Fibroblast of lung (primary cell): ENCODE measurements at places on chromosomes 12 and 14.

DNA sequence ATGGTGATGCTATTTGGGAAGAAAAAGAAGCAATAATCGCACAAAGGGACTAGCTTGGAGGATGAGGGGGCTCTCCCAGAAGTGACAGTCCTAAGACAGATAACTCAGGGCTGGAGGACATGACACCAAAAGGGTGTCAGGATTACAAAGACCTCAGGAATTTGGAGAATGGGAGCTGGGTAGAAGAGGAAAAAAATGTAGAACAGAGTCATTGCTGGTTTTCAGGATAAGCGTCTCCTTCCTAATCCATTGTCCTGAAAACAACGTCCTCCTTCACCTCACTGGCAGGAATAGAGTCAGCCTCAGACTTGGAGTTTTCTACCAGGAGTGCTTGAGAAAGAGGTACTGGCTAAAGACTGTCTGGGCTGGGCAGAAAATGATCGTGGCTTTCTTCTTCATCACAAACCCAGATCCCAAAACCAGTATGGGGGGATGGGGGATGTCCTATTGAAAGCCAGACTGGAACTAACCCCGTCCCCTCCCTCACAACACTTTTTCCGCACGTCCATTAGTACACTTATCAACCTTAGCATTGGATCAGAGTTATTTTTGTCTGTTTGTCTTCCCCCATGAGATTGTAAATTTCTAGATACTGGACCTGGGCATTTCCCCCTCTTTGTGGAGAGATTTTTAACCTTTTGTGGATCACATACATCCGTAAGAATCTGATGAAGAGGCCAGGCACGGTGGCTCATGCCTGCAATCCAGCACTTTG is 14.3 kb downstream of the B4GALNT3 start:
- no peaks in the 10 kb centered on the region for H3K4me1 ChIP-seq

DNA sequence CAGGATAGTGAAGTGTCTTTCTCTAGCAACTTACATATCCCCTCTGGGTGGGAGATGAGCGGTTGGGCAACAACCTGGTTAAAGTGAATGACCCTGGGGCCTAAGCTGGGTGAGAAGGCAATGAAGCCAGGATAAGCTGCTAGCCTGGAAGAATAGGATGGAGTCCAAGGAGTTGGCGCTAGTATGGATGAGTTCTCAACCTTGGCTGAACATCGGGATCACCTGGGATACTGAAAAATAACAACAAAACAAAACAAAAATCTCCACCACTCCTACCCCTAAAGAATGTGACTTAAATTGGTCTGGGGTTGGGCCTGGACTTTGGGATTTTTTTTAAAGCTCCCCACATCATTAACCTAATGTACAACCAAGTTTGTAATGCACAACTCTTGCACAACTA is 4.8 kb upstream of the RPS6KA5 start:
- H3K4me3 ChIP-seq, result no peak overlapping the region
- H3K27ac ChIP-seq, result no peak overlapping the region
- no peak for DNase-seq
- peaks cover 3% of the 10 kb centered on the region for H3K4me1 ChIP-seq
- no peaks in the 10 kb centered on the region for H3K27me3 ChIP-seq

- H3K4me3 ChIP-seq, result no peak overlapping the region
- H3K27ac ChIP-seq, result no peak overlapping the region
- H3K4me1 ChIP-seq, result no peaks in the 10 kb centered on the region
- H3K27me3 ChIP-seq, result no peaks in the 10 kb centered on the region
- DNase-seq, result no peak
- peaks cover 9% of the 10 kb centered on the region for H3K36me3 ChIP-seq
Observed at GRCh38 chr14:96554315-96554910, 52.2 kb downstream of the PAPOLA start.

GRCh38 chr12:2246358-2246757 is 193.6 kb downstream of the CACNA1C start:
- peaks cover 47% of the 10 kb centered on the region for H3K4me1 ChIP-seq
- H3K27ac ChIP-seq, result no peak overlapping the region
- H3K4me3 ChIP-seq, result no peak overlapping the region
- no peaks in the 10 kb centered on the region for H3K36me3 ChIP-seq
- DNase-seq, result no peak

DNA sequence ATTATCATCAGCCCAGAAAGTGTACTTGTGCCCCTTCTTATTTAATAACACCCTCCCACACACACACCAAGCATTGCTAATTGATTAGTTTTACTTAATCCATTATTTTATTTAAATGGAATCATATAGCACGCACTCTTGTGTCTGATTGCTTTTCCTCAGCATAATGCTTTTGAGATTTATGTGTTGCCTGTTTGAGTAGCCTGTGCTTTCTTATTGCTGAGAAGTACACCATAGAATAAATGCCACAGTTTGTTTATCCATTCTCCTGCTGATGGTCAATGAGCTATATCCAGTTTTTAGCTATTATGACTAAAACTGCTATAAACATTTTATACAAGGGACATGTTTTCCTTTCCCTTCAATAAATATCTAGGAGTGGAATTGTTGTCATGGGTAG is 409.9 kb upstream of the PDE3A start:
- no peak for DNase-seq
- H3K4me1 ChIP-seq, result no peaks in the 10 kb centered on the region
- H3K4me3 ChIP-seq, result no peak overlapping the region
- H3K27ac ChIP-seq, result no peak overlapping the region
- H3K36me3 ChIP-seq, result no peaks in the 10 kb centered on the region
- no peaks in the 10 kb centered on the region for H3K27me3 ChIP-seq

DNA sequence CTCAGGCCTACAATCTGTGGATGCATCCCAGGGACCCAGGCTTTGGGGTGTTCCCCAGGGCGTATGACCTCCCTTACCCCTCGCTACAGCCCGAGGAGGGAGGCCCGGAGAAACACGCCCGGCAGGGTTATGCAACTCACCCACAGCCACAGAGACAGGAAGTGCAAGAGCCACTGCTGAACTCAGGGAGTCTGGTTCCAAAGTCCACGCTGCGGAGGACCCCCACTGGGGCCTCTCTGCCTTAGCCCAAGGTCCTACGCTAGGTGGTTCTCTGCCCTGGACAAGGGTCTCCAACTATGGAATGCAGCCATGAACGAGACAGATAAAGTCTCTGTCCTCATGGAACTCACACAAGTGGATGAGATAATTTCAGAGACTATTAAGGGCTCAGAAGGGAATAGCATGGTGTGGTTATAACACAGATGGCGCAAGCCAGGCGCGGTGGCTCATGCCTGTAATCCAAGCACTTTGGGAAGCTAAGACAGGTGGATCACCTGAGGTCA is 11.3 kb downstream of the SCARB1 start:
- no peak overlapping the region for H3K27ac ChIP-seq
- H3K27me3 ChIP-seq, result no peaks in the 10 kb centered on the region
- no peak for DNase-seq
- peaks cover 2% of the 10 kb centered on the region for H3K36me3 ChIP-seq
- no peak overlapping the region for H3K4me3 ChIP-seq

GRCh38 chr12:12481631-12482030 is 81.0 kb downstream of the DUSP16 start:
- H3K27me3 ChIP-seq, result no peaks in the 10 kb centered on the region
- H3K36me3 ChIP-seq, result peaks cover 12% of the 10 kb centered on the region
- H3K4me1 ChIP-seq, result no peaks in the 10 kb centered on the region
- no peak overlapping the region for H3K4me3 ChIP-seq
- DNase-seq, result no peak

DNA sequence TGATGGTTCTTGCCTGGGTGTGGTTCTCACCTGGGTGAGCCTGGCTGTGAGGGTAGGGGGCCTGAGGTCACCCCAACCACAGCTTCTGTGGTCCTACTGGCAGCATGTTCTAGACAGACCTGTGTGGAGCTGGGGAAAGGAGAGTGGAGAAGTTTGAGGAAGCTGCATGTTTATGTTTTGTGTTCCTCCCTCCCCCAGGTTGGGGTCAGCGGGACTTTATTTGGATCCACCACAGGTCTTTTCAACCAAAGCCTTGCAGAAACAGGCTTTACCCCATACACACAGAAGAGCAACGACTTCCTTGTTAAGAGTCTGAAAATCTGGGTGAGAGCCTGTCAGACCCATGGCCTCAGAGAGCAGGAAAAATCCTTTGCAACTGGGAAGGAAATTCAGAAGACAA is 5.6 kb downstream of the CD9 start:
- no peak overlapping the region for H3K27ac ChIP-seq
- H3K4me1 ChIP-seq, result peaks cover 8% of the 10 kb centered on the region
- H3K27me3 ChIP-seq, result no peaks in the 10 kb centered on the region
- peaks cover 2% of the 10 kb centered on the region for H3K36me3 ChIP-seq
- no peak for DNase-seq

GRCh38 chr14:68377459-68377858 is 415.4 kb downstream of the ZFP36L1 start:
- peak; percentile 71 for DNase-seq
- no peak overlapping the region for H3K4me3 ChIP-seq
- H3K27me3 ChIP-seq, result no peaks in the 10 kb centered on the region
- no peaks in the 10 kb centered on the region for H3K4me1 ChIP-seq
- no peak overlapping the region for H3K27ac ChIP-seq

- H3K36me3 ChIP-seq, result no peaks in the 10 kb centered on the region
- H3K27ac ChIP-seq, result no peak overlapping the region
- H3K4me3 ChIP-seq, result no peak overlapping the region
- no peak for DNase-seq
- no peaks in the 10 kb centered on the region for H3K4me1 ChIP-seq
- H3K27me3 ChIP-seq, result no peaks in the 10 kb centered on the region
Observed at GRCh38 chr14:95681153-95681552, 5.1 kb upstream of the TCL1B start.

DNA sequence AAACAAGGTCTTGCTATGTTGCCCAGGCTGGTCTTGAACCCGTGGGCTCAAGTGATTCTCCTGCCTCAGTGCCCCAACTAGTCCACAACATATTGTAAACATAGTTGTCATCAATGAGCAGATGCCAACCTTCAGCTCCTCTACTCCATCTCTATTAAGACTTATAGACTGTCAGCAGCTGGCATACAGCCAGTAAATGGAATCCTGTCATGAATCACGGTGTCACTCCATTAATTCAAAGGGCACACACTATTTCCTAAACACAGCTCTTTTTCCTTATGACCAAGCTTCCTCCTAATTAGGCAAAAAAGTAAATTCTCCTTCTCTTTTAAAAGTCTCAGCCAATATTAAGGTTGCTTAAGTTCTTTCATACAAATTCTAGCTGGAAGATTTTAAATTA is 111.2 kb downstream of the ITPR2 start:
- no peak overlapping the region for H3K27ac ChIP-seq
- peaks cover 6% of the 10 kb centered on the region for H3K4me1 ChIP-seq
- no peaks in the 10 kb centered on the region for H3K36me3 ChIP-seq
- DNase-seq, result no peak
- no peak overlapping the region for H3K4me3 ChIP-seq

DNA sequence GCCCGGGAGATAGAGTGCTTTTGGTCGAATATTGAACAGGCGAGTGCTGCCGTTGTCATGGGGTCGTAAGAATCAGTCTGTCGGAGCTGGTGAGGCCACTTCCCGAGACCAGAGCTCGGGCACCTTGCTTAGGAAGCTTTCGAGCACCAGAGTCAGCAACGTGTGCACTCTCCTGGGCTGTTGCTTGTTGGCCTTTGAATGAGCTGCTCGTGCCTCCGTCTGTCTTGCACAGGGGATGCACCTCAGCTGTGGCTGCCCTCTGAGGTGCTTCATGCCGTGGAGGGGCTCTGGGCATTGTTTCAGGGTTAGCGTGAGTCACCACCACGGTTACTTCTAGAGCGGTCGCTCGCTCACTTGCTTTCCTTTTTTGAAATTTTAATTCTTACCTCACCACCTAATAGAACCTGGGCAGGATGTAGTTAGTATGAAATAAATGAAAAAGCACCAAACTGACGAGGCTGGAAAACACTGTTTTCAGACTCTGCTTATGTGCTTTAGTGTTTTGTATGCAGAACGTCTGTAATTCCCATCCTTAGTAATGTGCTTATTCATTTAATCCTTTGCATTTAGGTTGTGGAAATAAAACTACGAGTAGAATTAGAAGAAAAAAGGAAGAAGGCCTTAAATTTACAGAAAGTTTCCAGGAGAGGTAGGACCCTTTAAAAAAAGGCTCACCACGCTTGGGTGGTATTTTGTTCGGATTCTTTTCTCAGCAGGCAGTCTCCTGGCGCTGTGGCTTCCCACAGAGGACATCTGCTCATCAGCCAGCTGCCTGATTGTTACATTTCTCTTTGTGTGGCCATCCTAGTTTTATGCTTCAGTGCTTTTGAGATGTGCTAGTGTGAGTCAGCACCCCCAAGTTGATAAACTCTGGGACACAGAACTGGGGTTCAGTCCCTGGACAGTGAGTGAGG is 40.6 kb downstream of the EP400 start:
- H3K36me3 ChIP-seq, result peaks cover 18% of the 10 kb centered on the region
- no peak overlapping the region for H3K27ac ChIP-seq
- no peaks in the 10 kb centered on the region for H3K27me3 ChIP-seq
- no peak overlapping the region for H3K4me3 ChIP-seq
- DNase-seq, result peak; percentile 74

GRCh38 chr14:106879241-106879640 is 1352.9 kb downstream of the TMEM121 start:
- no peak overlapping the region for H3K27ac ChIP-seq
- no peaks in the 10 kb centered on the region for H3K4me1 ChIP-seq
- H3K4me3 ChIP-seq, result no peak overlapping the region
- no peak for DNase-seq

GRCh38 chr12:106247674-106248311 is at the start of gene CKAP4:
CKAP4 (minus strand) TSS chr12:106248020; CDS start chr12:106247851, 169 bp downstream.
- peak within 1 kb of the TSS; percentile 90 for H3K4me3 ChIP-seq
- no peaks in the 10 kb centered on the region for H3K27me3 ChIP-seq
- peaks cover 3% of the 10 kb centered on the region for H3K36me3 ChIP-seq
- H3K4me1 ChIP-seq, result peaks cover 10% of the 10 kb centered on the region
- peak; percentile 80 for DNase-seq

GRCh38 chr12:94206886-94207285 is 58.5 kb downstream of the PLXNC1 start:
- H3K4me1 ChIP-seq, result no peaks in the 10 kb centered on the region
- no peak overlapping the region for H3K27ac ChIP-seq
- no peak overlapping the region for H3K4me3 ChIP-seq
- H3K27me3 ChIP-seq, result no peaks in the 10 kb centered on the region
- H3K36me3 ChIP-seq, result no peaks in the 10 kb centered on the region
- DNase-seq, result peak; percentile 21

DNA sequence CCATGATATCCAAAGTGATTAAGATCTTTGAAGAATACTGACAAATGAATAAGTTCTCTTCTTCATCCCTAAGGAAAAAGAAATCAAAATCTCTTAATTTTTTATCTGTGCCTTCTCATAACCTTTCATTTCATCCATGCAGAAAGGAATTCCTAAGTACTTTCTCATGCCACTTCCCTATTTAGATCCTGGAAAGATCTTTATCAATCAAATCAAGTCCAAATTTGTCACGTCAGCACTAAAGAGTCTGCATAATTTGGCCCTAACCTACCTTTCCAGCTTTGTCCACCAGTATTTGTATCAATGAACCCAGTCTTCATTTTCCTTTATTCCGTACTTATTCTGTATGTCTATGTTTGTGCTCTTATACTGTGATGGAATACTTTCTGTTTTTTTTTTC is 41.2 kb downstream of the VEZT start:
- DNase-seq, result no peak
- H3K36me3 ChIP-seq, result no peaks in the 10 kb centered on the region
- H3K4me1 ChIP-seq, result peaks cover 2% of the 10 kb centered on the region
- no peak overlapping the region for H3K4me3 ChIP-seq

- no peaks in the 10 kb centered on the region for H3K36me3 ChIP-seq
- H3K27me3 ChIP-seq, result no peaks in the 10 kb centered on the region
- no peak for DNase-seq
- H3K4me3 ChIP-seq, result no peak overlapping the region
- no peak overlapping the region for H3K27ac ChIP-seq
Observed at GRCh38 chr14:99037777-99038430, 234.1 kb downstream of the BCL11B start.
